Activated T-cell treated with anti-CD3 and anti-CD28 coated beads, Interleukin-2, amount 50 U/mL, for 72 hours (primary cell): ENCODE measurements at places on chromosomes 11 and 22.

- peak; percentile 44 for DNase-seq
Measured at GRCh38 chr22:23119494-23120414, 22.0 kb downstream of the RSPH14 start.

DNA sequence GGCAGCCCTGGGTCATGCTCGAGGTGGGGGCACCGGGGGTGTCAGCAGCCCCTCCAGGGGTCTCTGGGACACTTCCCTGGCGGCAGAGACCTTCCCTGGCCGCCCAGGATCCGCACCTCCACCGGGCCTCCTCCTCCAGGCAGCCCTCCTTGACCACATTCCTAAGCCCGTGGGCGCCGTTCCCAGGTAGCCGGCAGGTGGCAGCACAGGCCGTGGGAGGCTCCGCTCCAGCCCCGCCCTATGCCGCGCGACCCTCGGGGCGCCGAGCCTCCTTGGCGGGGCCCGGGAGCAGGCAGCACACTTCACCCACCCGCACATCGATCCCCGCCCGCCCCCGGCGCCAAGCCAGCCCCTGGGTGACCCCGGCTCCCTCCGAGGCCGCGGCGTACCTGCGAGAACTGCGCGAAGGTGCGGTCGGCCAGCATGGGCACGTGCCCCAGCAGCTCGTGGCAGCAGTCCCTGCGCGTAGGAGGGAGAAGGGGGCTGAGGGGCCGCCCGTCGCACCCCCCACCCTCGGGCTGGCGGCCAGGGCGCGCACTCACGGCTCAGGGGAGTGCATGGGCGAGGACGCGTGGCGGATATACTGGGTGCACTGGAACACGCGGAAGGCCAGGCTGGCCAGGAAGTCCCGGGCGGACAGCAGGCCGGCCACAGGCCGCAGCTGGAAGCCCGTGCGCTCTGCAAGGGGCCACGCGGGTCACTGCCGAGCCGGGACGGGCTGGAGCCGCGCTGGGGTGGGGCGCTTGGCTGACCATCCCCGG lies 5.3 kb upstream of the INS start:
- DNase-seq = peak; percentile 57

DNA sequence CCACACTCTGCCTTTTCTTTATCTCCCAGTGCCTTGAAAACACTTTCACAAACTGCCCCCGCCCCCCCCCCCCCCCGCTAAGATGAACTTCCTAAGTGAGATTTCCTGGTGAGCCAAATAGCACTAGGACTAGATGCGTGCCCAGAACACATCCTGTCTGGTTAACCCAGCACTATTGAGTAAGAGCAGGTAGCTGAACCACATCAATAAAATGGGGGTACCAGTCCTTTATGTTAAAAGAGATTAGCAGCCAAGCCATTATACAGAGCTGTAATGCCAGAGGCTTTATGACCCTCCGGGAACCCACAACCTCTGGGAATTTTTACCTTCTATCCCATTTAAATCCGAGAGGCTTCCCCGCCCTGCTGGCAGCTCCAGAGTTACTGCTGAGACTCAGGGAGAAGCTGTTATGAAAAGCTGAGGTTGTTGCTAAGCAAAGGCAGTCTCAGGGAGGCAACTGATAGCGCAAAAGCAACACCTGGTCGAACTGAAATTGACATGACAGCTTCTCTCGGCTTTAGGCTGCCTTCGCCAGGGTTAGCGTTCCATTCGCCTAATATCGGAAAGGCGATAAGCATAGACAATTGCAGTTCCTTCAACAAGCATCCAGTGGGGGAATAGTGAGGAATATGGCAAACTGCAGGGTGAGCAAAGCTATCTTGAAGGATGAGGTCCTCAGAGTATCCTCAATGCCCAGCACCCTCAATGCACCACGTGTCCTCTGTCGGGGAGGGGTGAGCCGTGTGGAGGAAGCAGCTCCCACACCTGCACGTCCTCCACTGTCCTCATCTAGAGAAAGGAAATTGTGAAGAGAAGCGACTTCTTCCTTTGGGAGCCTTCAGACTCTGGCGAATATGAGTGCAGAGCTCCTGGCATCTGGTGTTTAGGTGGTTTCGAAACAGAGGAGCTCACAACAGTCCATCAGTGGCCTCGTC lies 977.0 kb downstream of the NTM start:
- no peak for DNase-seq

DNA sequence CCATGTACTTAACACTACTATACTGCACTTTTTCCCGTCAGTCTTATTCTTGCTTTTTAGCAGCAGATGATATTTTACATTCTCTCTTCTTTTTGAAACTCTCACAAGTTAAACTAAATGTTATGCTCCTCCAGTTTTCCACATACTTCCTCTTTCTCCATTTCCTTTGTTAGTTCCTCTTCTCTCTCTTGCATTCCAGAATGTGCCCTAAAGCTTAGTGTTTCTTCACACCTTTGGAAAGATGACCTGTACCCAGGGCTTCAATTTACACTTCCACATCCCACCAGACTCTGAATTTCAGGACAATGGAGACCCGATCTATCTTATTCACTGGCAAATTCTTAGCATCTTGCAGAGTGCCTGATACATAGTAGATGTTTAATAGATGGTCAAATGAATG lies 51.8 kb downstream of the APIP start:
- DNase-seq = no peak

- no peak for DNase-seq
Measured at GRCh38 chr11:87137711-87138110, 100.0 kb downstream of the TMEM135 start.
